ENCODE measurements at places on chromosomes 5 and 9.

- DNase-seq = no peak
Observed at GRCh38 chr9:112193572-112194288, 18.6 kb upstream of the SUSD1 start.

- DNase-seq = no peak
Observed at GRCh38 chr9:35177520-35177919, 15.7 kb downstream of the UNC13B start.

DNA sequence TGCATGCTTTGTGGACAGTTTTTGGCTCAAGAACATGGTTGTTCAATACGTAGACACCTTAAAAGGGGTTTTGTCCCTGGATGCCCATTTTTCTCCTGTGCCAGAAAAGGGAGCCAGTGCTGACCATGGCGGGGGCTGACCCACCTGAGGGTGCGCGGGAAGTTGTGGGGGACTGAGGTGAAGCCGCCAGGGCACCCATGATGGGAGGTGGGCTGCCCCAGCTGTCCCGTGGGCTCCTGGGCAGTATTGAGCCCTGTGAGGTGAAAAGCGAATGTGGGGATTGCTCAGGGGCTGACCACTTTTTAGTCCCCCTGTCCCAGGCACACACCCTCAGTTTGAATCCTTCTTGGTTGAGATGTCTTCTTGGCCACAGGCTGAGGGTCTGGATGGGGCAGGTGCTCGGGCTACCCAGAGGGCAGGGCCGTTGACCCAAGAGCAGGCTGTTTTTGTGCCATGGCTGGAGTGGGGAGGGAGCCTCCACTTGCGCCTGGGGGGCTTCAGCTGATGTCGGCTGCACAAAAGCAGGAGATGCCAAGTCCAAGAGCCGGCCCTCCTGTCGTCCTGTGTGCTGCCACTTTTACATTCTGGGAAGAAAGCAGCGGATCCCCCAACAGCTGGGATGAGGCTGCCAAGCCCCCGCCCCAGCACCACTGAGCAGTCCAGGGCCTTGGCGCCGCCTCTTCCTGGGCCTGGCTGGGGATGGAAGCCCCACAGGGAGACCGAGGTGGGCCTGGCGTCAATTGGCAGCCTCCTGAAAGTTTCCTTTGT is 120.1 kb downstream of the WNK2 start:
- no peak for DNase-seq

- DNase-seq = no peak
Observed at GRCh38 chr5:97676608-97677007, 493.6 kb upstream of the RIOK2 start.

- no peak for DNase-seq
Observed at GRCh38 chr9:5719100-5719926, 90.4 kb downstream of the RIC1 start.

- DNase-seq = no peak
Observed at GRCh38 chr5:124285071-124285470, 461.4 kb downstream of the ZNF608 start.

- no peak for DNase-seq
Observed at GRCh38 chr5:131381777-131382176, 117.9 kb downstream of the CDC42SE2 start.

GRCh38 chr9:112750016-112750763 is at the start of gene SNX30:
SNX30 (plus strand) TSS chr9:112750760; CDS start chr9:112751002, 242 bp downstream.
- DNase-seq = peak; percentile 79
